ENCODE measurements at places on chromosomes 13 and 19.

GRCh38 chr19:46723023-46723461 lies 6.1 kb upstream of the PRKD2 start:
- peak; percentile 52 for DNase-seq

- no peak for DNase-seq
Observed at GRCh38 chr19:6269101-6269886, 10.5 kb downstream of the MLLT1 start.

GRCh38 chr13:76330761-76331160 lies 555.4 kb downstream of the KCTD12 start:
- no peak for DNase-seq

DNA sequence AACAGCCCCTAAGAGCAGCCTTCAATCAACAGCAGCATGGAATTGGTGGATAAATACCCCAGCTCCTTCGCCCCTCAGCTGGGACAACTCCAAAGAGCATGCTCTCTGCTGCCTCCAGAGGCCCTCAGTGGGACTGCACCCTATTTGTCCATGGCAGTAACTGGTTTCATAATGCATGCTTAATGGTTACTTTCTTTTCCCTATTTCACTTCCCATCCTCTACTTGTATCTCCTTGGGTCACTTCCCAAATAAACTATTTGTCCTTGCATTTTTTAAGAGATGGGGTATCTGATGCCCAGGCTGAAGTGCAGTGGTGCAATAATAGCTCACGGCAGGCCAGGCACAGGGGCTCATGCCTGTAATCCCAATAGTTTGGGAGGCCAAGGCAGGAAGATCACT lies 13.5 kb upstream of the TPM4 start:
- peak; percentile 74 for DNase-seq

GRCh38 chr13:78636495-78636894 lies 22.5 kb downstream of the OBI1 start:
- DNase-seq, result no peak

GRCh38 chr19:2394442-2395292 lies 32.7 kb downstream of the TIMM13 start:
- peak; percentile 82 for DNase-seq
